ENCODE measurements at places on chromosomes 5 and 9.

DNA sequence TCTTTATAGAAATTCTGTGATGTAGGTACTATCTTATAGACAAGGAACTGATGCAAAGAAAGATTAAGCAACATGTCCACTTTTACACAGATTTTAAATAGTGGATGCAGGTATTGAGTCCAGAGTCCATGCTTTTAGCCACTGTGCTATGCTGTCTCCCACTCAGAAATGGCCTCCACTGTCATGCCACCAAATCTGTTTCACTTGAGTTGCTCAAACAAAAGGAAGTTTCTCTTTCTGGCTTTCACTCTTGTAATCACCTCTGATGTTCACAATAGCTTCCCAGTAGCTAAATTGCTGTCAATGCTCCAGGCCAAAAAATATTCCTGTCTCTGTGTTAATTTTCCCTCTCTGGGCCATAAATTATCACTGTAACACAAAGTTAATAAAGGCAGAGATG, 77.0 kb upstream of the RASA1 start:
- DNase-seq: no peak

DNA sequence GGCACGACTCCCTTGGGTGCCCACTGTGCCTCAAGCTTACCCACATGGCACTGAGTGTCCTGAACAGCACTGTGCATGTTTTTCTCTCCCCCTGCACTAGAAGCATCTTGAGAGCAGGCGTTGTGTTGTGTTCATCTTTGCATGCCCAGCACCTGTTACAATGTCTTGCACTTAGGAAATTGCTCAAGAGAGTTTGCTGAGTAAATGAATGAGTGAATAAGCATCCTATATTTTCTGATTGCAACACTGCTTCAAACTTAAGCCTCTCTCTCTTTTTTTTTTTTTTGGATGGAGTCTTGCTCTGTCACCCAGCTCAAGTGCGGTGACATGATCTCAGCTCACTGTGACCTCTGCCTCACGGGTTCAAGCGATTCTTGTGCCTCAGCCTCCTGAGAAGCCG, 94.5 kb downstream of the LMNB1 start:
- no peak for DNase-seq

GRCh38 chr5:105708442-105708841, 1962.3 kb downstream of the EFNA5 start:
- DNase-seq: no peak

DNA sequence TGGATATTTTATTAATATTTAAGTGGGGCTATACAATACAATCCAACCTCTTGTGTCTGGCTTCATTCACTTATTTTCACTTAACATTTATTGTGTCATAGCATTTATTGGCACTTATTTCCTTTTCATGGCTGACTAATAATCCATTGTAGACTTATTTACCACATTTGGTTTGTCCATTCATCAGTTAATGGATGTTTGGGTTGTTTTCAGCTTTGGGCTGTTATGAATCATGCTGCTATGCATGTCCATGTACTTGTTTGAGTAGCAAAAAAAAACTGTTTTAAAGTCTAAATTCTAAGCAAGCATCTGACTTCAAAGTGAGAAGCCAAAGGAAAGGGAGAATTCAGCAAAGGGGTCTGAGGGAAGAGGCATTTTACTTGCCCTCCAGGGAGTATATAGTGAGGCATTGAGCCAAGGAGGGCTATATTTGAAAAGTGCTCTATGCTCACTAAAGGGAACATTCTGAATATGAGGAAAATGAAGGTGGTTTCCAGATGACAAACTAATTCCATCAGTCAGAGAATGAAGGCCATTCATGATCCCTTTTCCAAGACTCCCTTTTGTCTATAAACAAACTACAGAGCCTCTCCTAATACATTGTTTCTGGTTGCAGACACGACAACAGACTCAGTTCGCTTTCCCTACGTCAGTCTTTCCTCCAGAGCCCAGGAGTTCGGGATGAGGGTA, 532.8 kb upstream of the KLF4 start:
- no peak for DNase-seq

GRCh38 chr9:121057821-121058220, 7.7 kb upstream of the C5 start:
- DNase-seq: no peak

- DNase-seq: no peak
Measured at GRCh38 chr9:4822057-4822456, 29.3 kb downstream of the RCL1 start.

- DNase-seq: no peak
Measured at GRCh38 chr5:103446813-103447212, 115.8 kb downstream of the NUDT12 start.

- no peak for DNase-seq
Measured at GRCh38 chr5:149855366-149855765, 89.2 kb downstream of the PDE6A start.

- no peak for DNase-seq
Measured at GRCh38 chr9:6975198-6975597, 217.4 kb downstream of the KDM4C start.

- peak; percentile 46 for DNase-seq
Measured at GRCh38 chr9:94002316-94003140, 47.4 kb upstream of the BARX1 start.

DNA sequence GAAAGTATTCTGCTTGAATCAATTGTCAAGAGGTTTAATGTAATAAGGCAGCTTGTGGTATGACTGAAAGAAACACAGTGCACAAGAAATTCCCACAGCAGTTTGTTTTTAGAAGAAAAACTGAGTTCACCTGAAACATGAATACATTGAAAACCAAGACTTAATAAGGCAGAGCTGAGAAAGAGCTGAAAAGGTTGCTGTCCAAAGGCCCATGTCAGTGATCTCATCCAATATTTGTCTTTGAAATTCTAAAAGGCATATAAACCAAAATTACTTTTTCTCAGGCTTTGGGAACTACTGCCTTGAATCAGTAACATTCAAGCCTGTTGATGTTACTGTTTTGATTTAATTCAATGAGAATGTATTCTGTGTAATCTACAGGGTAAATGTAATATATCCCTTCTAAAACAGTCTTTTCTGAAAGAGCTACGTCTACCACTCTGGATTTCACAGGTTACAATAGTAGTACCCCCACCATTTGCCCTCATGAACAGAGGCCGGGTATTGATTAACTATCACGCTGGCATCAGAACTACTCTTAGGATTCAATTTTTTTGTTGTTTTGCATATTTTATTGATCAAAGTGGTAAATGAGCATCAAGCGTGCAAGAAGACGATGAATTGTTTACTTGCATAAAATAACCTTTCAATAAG, 57.8 kb downstream of the PPIC start:
- no peak for DNase-seq

DNA sequence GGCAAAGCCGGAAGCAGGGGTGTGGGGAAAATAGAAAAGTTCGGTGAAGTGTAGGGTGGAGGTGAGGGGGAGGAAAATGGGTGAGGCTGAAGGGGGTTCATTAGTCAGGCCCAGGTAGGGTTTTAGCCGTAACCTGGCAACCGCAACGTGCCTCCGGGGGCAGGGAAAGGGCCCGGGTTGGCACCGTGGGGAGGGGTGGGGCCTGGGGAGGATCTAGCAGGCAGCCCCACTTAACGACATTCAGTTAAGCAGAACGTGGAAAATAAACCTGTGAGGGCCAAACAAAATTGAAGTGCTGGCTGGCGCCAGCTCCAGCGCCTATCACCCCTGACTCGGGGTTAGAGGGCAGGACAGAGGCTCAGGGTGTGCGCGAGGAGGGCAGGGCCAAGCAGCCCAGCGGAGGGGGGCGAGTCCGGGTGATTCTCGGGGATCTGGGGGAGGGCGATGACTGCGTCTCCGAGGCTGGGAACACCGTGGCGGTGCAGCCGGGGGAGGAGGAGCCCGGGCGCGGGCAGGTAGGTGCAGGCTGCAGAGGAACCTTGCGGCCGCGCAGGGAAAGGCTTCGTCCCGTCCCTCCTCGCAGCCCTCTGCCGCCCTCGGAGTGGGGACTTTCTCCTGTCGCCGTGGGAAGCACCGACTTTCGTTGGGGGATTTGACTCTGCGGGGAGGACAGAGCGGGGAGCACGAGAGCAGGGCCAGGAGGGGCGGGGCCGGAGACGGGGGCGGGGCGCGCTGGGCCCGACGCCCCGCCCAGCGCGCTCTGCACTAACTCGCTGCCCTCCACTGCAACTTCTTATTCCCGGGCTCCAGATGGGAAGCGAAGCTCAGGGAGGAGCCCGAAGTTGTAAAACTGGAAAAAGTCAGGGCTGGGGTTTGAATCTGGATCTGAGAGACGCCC, 5.1 kb downstream of the RGS14 start:
- DNase-seq: peak; percentile 46

GRCh38 chr9:113545068-113545467, 81.5 kb downstream of the RGS3 start:
- DNase-seq: no peak

DNA sequence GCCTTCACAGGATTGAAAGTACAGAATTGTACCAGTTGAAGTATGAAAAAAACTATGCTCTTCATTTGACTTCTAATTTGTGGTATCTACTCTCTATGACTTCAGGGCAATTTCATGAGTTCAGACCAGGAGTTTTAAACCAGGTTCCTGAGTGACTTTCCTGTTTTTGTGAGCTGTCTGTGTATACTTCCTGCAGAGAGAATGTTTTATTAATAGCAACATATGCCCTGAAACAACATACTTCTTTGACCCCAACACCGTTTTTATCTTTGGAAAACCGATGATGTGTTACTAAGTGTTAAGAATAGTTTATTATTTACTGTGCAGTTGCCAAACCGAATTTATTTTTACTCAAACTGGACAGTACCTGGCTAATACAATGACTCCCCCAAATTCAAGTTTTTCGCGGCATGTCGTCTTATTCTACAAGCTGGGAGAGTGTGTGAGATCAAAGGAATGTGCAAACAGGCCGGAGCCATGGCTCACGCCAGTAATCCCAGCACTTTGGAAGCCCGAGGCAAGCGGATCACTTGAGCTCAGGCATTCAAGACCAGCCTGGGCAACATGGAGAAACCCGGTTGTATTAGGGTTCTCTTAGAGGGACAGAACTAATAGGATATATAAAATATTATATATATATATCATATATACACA, 58.7 kb upstream of the ERBIN start:
- DNase-seq: no peak

GRCh38 chr9:25310961-25311360, 367.3 kb downstream of the TUSC1 start:
- no peak for DNase-seq

GRCh38 chr9:71634752-71635151, 133.6 kb downstream of the CEMIP2 start:
- DNase-seq: no peak

GRCh38 chr9:113973963-113974413, 97.9 kb downstream of the ZNF618 start:
- no peak for DNase-seq

Data from NCI-H774 (cell line).